LHCN-M2 (cell line): ENCODE measurements at places on chromosomes 3 and 15.
A peak's percentile ranks its signal among the peaks of the same experiment; 100 is the strongest.

GRCh38 chr3:105972069-105972468 is 103.3 kb upstream of the CBLB start:
- no peak for DNase-seq

DNA sequence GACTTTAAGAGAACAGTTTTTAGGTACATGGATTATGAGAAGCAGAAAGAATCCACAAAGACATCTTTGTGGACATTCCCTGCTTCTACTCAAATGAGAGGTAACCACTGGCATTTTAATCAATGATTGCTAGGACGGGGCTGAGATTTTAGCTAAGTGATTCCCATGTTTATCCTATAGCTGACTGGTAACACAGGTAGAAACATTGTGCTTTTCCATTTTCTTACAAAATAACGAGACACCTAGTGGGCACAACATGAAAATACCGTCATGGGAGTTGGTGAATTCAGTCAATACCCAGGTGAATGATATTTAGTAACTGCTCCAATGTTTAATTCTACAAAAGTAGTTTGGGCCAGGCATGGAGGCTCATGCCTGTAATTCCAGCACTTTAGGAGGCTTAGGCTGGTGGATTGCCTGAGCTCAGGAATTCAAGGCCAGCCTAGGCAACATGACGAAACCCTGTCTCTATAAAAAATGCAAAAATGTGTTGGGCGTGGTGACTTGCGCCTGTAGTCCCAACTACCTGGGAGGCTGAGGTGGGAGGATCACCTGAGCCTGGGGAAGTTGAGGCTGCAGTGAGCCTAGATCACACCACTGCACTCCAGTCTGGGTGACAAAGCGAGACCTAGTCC is 37.2 kb upstream of the DENND4A start:
- DNase-seq = no peak

- DNase-seq = no peak
Measured at GRCh38 chr3:152056987-152057386, 183.5 kb downstream of the SUCNR1 start.

- peak; percentile 55 for DNase-seq
Measured at GRCh38 chr15:75648156-75649000, 666 bp downstream of the SNX33 start.

DNA sequence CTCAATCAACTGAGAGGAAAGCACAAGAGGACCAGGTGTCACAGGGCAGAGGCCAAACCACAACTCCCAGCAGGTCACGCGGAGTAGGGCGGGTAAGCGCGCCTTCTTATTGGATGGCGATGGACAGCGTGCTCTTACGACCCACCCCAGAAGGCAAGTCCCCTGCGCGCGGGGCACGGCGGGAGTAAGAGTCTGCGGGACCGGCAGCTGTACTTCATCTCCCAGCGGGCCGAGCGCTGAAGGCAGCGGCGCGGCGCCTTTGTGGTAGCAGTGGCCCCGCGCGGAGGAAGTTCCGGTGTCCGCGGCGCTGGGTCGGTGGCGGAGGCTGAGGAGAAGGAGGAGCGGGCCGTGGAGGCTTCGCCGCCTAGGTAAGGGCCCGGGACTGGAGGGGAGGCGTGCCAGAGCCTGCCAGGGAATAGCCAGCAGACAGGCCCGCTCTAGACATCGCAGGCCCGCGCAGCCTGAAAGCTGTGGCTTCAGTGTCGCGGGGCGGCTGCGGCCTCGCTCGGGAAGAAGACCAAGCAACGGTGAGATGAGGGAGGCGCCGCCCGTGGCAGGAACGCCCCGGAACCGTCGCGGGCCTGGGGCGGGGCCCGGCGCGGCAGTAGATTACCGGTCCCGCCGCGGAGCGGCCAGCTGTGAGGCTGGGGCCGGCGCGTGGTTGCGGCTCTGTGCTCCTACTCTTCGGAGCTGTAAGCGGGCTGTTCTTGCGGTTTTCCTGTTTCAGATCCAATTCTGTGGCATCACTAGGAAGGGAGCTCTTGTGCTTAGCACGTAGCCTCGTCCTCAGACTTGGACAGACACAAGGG is at the start of gene RBM6:
Gene RBM6, plus strand, starts transcription at position 293 of the 809 bp plus-strand sequence. CDS start 22,492 bp downstream, outside the sequence.
- peak; percentile 99 for DNase-seq

DNA sequence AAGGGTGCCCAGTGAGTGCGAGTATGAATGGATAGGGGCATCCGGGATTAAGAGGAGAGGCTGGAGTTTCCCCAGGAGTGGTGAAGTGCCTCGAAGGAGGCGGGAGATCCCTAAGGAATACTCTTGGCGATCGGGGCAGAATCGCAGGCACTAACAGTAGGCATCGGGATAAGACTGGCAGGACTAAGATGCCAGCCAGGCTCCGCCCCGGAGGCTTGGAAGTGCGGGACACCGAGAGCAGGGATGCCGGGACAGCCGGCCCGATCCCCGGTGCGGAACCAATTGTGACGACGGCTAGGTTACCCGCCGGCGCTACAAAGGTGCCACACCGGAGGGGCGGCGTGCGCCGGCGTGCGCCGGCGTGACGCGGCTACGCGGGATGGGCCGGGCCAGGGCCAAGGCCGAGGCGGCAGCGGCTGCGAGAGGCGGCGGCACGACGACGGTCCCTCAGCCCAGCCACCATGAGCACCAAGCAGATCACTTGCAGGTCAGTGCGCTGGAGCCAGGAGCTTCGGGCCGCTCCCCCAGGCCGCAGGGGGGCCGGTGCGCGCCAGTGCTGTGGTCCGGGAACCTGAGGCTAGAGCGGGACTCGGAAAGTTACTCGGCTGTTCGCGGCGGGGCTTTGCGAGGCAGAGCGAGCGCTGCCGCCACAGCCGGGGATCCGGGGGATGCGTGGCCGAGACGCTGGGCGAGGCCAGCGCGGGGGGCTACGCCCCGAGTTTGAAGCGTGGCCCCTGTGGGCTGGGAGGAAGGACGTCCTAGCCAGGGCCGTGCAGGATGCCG is at the start of gene MKRN2:
Gene MKRN2, plus strand, starts transcription at position 398 of the 783 bp plus-strand sequence. Its CDS starts 64 bp downstream, at position 462.
- DNase-seq = peak; percentile 86

- no peak for DNase-seq
Measured at GRCh38 chr3:16789344-16790120, 95.2 kb upstream of the PLCL2 start.

GRCh38 chr15:42100021-42100800 is 5.8 kb upstream of the PLA2G4D start:
- peak; percentile 15 for DNase-seq

- DNase-seq = no peak
Measured at GRCh38 chr15:50590288-50590687, 43.8 kb upstream of the USP50 start.

- no peak for DNase-seq
Measured at GRCh38 chr3:139521816-139522215, 17.7 kb downstream of the RBP1 start.

DNA sequence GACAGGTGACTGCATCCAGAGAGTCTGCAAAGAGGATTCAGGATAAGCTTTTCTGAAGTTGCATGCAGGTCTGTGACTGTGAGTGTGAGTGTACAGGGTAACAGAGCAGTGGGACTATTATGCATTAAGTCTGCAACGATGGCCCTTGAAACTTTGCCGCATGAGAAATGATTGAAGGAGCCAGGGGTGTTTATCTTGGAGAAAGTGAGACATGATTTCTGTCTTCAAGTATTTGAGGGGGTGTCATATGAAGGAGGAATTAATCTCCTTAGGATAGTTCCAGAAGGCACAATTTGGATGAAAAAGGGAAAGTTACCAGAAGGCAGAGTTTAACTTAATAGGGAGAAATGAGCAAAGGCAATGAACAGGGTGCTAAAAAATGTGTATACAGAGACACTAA is 119.6 kb downstream of the ARNT2 start:
- DNase-seq = no peak

- no peak for DNase-seq
Measured at GRCh38 chr15:74222240-74223119, 13.6 kb upstream of the CCDC33 start.

DNA sequence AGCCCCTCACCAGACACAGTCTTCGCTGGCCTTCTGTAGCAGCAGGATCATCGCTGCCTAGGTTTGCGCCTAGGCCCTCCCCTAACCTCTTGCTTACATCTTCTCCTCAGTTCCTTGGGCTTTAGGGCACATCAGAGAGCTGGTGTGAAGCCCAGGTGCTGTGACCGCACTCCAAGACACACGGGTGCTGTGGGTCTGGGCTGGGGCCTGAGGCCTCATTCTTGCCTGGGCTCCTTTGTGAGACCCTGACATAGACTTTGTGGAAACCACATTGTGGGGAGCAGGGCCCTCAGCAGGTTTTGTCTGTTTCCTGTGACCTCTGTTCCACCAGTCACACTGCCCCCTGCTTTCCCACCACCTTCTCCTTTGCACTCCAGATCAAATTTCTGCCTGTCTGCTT is 8.0 kb downstream of the AMIGO3 start:
- no peak for DNase-seq

DNA sequence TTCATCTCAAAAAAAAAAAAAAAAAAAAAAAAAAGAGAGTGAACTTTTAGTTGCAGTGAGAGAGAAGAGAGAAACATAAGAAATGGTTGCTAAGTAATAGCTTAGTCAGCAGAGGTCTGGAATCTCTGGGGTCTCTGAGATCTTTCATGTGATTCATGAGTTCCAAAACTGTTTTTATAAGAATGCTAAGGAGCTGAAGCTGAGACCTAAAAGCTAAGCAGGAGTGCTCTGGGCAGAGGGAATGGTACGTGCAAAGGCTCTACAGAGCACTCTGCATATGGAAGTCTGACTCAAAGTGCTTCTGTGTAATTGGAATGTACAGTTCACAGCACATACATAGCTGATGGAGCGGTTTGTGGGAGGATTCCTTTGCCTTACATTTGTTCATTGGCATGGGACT is 66.3 kb upstream of the LRIG1 start:
- no peak for DNase-seq

DNA sequence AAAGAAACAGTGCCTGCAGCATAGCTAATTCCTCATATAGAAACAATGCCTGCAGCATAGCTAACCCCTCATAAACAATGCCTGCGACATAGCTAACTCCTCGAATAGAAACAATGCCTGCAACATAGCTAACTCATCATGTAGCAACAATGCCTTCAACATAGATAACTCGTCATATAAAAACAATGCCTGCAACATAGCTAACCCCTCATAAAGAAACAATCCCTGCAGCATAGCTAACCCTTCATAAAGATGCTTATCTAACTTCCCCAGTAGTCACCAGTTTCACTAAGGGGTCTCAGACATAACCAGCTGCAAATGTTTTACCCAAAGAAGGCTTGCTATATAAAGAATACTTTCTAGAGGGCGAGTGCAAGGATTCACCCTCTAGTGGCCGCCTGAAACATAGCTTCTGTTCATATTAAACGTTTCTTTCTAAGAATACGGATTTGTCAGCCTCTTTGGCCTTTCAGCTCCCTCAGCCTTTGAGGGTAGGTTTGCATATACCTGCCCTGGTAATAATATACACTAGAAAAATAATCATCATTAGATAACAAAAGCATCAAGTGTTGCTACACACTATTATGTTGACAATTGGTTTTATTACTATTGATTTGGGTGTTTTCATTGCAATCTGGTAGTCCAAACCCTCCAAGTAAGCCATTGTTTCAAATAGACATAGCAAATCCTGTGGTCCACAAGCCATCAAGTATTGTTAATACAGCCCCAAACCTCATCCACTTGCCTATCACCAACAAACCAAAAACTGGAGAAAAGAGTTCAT is 44.4 kb upstream of the FAN1 start:
- DNase-seq = peak; percentile 12

GRCh38 chr15:66761726-66762595 is 59.9 kb downstream of the SMAD6 start:
- peak; percentile 68 for DNase-seq

DNA sequence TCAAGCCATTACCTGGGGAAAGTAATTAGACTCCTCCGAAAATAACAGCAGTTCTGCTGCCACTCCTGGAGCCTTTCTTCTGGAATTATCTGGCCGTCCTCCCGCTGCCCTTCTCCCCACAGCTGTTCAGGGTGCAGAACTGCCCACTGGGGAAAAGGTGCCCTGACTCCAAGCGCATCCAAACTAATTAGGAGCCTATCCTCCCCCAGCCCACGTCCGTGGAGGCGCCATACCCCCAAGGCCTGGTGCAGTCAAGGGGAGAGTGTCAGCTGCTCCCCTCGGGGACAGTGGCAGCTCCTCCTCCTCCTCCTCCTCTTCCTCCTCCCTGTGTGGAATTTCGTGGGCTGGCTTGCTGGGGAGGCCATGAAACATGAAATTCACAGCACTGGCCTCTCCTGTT is 177.2 kb downstream of the XXYLT1 start:
- DNase-seq = no peak

GRCh38 chr15:26083896-26084295 is 220.8 kb upstream of the ATP10A start:
- no peak for DNase-seq

- DNase-seq = no peak
Measured at GRCh38 chr3:46924921-46925584, 47.5 kb downstream of the PTH1R start.

GRCh38 chr3:62109534-62109933 is 263.8 kb downstream of the FEZF2 start:
- DNase-seq = peak; percentile 99

GRCh38 chr3:99313485-99313884 is 324.9 kb upstream of the COL8A1 start:
- peak; percentile 35 for DNase-seq

GRCh38 chr3:27985369-27986035 is 255.9 kb upstream of the CMC1 start:
- peak; percentile 19 for DNase-seq

DNA sequence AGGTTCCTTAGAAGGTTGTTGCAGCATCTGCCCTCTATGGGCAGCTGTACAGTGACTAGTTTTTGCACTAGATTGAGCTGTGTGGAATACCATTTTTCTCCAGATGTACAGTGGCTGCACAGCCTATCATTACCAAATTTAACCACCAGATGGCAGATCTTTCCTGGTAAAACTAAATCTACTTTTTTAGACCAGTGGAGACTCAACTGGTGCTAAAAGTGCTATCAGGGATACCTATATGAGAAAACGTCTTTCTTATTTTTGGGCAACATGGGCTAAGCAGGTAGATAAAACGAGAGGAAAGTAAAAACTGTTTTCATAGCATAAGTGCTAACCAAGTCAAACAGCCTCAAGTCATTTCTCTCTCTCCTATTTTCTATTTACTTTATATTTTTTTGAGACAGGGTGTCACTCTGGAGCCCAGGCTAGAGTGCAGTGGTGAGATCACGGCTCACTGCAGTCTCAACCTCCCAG is 21.2 kb downstream of the IGSF10 start:
- peak; percentile 75 for DNase-seq

GRCh38 chr3:13140596-13140995 is 67.4 kb upstream of the IQSEC1 start:
- DNase-seq = no peak

DNA sequence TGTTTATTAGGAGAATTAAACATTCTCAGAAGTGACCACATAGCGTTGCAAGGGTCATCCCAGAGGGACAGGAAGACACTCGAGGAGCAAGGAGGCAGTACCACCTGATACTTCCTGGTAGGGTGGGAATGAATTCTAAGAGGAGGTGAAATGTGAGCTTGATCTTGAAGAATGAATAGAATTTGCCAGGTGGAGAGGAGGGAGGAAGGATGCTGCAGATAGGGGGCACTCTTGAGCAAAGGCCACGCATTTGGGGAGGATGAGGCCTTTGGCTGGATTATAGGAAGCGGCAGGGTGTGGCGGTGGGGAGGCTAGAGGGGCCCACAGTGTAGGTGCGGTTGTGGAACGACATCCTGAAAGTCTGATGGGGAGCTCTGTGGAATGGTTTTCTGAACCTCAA is 33.5 kb downstream of the CHCHD6 start:
- DNase-seq = no peak

- no peak for DNase-seq
Measured at GRCh38 chr3:5798809-5799208, 611.3 kb downstream of the EDEM1 start.

GRCh38 chr3:139832998-139833397 is 102.0 kb upstream of the CLSTN2 start:
- no peak for DNase-seq
